Right renal pelvis (tissue), 4 donors: ENCODE measurements at places on chromosomes 12 and 14. TPM values are rescaled to one million over a fixed set of nuclear protein-coding genes. Genes with fewer than 3 reads are reported as not detected.

The NUDT14 gene
- polyA plus RNA-seq, result 27.8 TPM

The PTCSC3 gene
- 0.47 TPM for polyA plus RNA-seq

The PSEN1 gene
- 75.5 TPM for polyA plus RNA-seq

The ACSM4 gene
- polyA plus RNA-seq, result not detected

The APOF gene
- polyA plus RNA-seq, result not detected

The PLA2G1B gene
- polyA plus RNA-seq, result 0.47 TPM

The IL25 gene
- not detected for polyA plus RNA-seq

The SERPINA10 gene
- 0.34 TPM for polyA plus RNA-seq

The TTC9 gene
- polyA plus RNA-seq, result 3.7 TPM

The RPGRIP1 gene
- 0.57 TPM for polyA plus RNA-seq

The CMKLR1 gene
- 4.4 TPM for polyA plus RNA-seq

The LAG3 gene
- 1.6 TPM for polyA plus RNA-seq

The DYNLL1 gene
- polyA plus RNA-seq, result 500 TPM

The GPR137C gene
- 8.0 TPM for polyA plus RNA-seq

- no peak for DNase-seq
These were observed 19.4 kb downstream of the ZFYVE21 start for GRCh38 chr14:103735022-103735421.

DNA sequence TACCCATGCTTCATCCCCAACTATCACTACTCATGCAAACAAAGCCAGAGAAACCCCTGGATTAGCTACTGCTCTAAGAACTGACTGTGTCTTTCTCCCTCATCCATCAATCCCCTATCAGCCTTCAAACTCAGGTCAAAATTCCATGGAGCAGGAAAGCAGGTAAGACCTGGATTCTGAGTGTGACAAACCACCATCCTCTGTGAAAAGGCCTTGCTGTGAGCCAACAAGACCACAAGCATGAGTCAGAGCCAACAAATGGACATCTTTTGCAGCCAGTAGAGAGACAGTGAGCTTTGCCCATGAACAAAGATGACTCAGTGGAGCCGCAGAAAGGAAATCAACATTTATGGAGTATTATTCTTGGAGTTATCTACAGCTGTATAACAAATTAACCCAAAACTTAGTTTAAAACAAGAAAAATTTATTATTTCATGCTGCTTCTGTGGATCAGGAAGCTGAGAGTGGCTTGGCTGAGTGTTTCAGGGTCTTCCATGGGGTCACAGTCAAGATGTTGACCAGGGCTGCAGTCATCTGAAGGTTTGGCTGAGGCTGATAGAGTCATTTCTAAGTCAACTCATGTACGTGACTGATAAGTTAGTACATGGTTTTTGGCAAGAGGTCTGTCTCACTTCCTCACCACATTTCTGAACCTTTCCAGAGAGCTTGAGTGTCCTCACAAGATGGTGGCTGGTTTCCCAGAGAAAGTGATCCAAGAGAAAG is 61.1 kb downstream of the PITPNM2 start:
- DNase-seq, result no peak

DNA sequence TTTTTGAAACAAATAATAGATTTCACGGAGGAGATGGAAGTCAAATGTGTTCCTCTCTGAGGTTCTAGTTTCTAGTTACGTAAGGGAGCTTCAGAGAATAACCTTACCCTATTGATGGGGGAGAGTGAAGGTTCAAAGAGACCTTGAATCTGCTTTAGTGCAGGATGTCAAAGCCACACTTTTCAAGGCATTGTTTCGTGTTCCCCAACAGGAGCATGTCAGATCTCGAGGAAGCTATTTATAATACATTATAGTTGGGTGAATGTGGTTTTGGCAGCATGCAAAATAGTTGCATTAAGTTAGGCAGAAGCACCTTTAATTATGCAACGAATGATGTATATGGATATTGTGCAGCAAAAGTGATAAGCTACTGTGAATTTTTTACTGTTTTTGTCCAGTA is 614.9 kb downstream of the SLC16A7 start:
- no peak for DNase-seq

- peak; percentile 2 for DNase-seq
These were observed 73.7 kb downstream of the ANKS1B start for GRCh38 chr12:99911081-99911480.

DNA sequence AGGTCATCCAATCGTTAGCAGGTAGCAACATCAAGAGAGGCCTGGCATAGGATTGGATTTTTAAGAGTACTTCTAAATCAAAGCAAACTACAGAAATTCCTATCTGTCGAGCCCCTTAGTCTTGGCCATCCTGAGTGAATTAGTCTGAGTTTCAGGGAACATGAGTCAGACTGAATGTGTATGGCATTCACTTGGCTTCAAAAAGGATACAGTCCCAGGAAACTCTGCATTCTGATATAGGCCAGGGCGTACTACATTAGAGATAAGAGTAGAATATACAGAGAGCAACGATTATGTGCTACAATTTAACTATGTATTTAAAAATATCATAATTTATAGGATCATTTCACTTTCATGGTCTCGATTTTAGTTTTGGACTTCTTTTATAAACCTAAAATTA is 242.2 kb downstream of the SOX5 start:
- DNase-seq, result no peak

- DNase-seq, result no peak
These were observed 6.5 kb downstream of the CERS5 start for GRCh38 chr12:50160643-50161042.

- no peak for DNase-seq
These were observed 94.0 kb downstream of the NTF3 start for GRCh38 chr12:5525783-5526367.

DNA sequence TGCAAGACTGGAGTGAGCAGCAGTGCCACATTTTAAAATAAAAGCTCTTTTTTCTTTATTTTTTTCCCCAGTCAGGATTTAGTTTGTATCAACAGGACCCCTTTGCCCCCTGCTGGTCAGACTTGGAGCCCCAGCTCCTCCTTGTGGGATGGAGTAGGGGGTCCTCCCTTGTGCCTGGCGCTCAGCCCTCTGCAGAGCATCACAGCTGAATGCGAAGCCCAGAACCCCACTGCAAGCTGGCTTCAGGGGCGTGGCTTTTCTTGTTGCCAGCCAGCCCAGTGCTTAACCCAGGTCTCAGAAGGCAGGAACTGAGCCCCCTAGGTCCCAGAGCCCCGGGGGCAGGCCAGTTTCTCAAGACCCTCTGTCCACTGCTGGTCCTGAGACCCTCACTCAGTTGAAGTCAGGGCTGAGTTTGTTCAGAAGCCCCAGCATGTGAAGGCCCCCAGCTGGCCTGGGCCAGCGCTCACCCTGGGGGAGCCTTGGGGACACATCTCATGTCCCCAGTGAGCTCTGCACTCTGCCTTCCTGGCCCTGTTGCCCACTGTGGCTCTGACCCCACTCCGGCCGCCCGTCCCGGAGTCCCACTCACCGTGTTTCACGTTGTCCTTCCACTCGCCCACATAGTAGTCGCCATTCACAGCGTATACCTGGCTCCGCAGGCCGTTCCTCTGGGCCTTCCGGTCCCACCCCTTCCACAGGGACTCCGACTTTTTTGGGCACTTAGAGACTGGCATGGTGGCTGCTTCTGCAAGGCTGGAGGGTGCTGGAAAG is 519 bp downstream of the MORN3 start:
- DNase-seq, result no peak

DNA sequence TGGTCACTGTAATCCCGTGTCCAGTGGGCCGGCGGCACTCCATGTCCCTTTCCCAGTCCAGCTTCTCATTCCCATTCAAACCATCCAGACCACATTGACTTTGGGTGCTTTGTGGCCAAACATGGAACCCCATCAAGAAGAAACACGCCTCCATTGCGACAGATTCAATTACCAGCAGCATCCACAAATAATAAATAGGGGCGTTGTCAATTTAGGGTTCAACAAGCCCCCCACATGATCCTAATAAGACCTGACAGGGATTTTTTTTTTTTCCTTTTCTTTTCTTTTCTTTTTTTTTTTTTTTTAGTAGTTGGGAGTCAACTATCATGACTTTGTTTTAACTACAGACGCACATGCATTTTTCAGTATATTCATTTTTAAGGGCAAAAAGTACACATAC is 149.4 kb downstream of the DICER1 start:
- no peak for DNase-seq

- no peak for DNase-seq
These were observed 25.0 kb downstream of the JAG2 start for GRCh38 chr14:105143451-105144025.

- no peak for DNase-seq
These were observed 301.3 kb downstream of the AEBP2 start for GRCh38 chr12:19740472-19741131.

DNA sequence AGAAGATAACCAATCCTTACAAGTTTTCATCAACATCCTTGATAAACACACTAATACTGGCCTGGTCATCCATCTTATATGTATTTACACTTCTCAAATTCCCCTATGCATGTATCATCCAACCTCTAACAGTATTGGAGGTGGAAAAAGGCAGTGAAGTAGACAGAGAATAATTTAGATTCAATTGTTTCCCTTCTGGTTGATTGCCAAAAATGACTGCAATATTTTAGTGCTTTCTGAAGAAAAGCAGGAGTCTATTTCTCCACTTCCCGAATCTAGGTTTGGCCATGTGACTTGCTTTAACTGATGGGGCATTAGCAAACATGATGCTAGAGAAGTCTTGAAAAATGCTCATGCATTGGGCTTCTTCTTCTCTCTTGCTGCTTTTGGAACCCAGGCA is 78.3 kb upstream of the METAP2 start:
- DNase-seq, result no peak

GRCh38 chr12:86931714-86932113 is 675.5 kb upstream of the MGAT4C start:
- no peak for DNase-seq

GRCh38 chr12:66217342-66217917 is 28.4 kb downstream of the IRAK3 start:
- no peak for DNase-seq

DNA sequence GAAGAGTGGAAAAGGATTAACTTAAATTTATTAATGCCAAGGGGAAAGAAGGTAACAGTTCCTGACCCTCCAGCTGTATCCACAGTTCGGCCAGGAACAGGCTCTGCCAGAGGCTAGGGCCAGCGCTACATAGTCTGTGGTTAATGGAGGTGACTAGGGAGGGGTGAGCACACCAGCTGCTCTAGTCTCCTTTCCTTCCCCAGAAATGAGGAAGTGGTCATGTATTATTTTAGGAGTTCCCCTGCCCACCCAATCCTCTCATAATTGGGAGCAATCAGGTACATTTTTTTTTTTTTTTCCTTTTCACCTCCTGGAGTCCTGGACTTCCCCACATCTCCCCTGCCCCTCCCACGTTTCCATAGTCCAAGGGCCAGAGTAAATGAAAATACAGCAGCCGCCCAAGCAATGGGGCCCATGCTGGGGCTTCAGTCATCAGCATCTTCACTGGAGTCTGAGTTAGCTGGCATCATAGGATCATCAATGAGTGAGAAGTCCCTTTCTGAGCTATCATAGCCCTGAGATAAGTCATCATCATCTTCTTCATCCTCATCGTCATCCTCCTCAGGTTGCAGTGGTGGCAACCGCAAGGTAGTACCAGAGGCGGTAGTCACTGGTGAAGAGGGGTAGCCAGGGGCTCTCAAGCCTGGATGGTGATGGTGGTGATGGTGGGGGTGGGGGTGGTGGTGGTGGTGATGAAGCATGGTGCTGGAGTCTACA is 1.5 kb upstream of the SUPT16H start:
- DNase-seq, result no peak

GRCh38 chr14:103314496-103315277 is 19.4 kb upstream of the EIF5 start:
- no peak for DNase-seq

DNA sequence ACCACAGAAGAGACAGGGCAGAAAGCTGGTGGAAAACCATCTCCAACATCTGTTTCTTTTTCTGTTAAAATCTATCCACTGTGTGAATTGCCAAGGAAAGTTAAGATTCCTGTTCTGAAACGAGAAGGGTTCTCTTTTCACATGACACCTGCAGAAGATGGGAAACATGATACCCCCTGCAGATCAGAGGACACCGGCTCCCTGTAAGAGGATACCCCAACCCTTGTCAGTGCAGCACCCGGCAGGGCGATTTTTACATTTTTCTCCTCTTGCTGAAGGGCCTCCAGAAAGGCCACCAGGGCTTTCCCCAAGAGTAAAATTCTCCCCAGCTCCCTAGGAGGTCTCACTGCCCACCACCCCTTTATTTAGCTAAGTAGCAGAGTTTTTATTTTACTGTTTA is 48.2 kb downstream of the DPF3 start:
- DNase-seq, result no peak

GRCh38 chr12:124593851-124594401 is 26.5 kb upstream of the NCOR2 start:
- DNase-seq, result no peak

GRCh38 chr12:47216150-47216677 is 136.5 kb upstream of the AMIGO2 start:
- DNase-seq, result no peak

DNA sequence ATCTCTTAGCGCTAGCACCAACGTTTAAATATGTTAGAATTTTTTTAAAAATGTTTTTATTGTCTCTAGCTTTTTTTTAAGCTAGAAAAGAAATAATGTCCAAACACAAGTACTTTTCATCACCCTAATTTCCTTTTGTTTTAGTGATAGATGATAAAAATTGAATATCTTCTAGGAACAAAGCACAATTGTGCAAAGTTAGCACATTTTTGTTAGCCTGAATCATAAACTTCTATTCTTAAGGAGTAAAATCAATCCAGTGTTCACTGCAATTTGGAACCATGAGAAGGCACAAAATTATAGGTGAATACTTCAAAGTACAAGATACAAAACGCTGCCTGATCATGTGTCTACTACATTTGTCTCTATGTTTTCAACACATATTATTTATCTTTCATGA is 408.5 kb upstream of the RPL10L start:
- no peak for DNase-seq

DNA sequence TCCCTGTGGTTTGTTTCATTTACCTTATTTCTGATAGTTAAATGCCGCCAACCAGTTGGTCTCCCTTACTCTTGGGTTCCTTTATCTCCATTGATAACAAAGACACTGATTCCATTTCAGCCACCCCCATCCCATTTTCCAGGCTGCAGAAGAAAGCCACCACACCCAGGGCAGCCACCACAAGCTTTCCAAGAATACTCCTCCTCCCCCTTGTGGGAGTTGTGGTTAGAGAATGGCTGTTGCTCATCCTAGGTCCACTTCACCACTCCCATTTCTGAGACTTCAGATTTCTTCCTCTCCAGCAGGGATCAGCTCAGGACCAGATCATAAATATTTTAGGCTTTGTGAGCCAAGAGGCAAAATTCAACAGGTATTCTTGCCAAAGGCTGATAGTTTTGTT is 73.9 kb downstream of the ANO4 start:
- DNase-seq, result no peak

DNA sequence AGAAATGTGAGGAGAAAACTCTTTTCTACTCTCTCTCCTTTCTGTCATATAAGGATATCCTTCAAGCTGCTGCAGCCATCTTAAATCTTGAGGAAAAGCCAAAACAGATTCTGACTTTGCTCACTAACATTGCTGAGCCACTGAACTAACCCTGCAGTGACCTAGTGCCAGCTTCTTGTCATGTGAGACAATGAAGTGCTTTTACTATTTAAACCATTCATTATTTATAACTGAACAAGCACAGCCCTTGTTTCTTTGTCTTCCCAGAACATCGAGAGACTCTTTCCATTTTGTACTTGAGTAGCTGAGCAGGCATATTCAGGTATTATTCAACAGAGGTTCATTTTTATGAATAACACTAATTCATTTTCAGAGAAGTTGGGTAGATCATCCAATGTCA is 455.0 kb upstream of the TMPO start:
- no peak for DNase-seq

GRCh38 chr12:4567073-4567881 is 5.3 kb downstream of the DYRK4 start:
- DNase-seq, result no peak
